ENCODE measurements at places on chromosomes 3 and 15.

DNA sequence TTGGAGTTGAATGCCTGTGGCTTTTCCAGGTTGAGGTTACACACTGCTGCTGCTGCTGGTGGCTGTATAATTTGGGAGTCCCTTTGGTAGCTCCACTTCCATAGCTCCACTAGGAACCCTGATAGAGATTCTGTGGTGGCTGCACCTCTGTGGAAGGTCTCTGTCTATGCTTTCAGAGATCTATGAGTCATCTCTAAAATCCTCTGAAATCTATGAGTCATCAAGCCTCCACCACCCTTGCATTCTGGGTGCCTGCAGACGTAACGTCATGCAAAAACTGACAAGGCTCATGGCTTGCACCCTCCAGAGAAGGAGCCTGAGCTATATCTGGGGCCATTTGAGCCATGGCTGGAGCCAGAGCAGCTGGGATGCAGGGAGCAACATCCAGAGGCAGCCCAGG lies 1037.0 kb upstream of the CFAP20DC start:
- peak; percentile 78 for DNase-seq

GRCh38 chr3:97699889-97700288 lies 64.7 kb upstream of the ARL6 start:
- DNase-seq, result no peak

DNA sequence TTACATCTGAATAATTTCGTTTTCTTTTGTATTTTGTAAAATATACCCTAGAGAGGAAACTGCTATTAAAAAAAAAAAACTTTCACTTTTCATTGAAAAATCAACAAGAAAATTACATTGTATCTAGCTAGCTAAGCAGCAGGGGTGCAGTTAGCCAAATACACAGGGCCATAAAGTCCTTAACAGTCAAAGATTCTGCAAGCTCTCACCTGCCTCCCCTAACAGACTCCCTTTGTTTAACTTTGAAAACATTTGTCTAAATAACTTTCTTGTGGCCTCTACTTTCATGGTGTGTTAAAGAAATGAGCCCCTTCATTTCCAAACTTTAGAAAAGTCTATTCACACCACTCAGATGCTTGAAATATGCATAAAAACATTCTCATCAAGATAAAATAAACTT lies 23.3 kb downstream of the CBLB start:
- DNase-seq, result no peak

GRCh38 chr3:5126586-5126985 lies 4.5 kb downstream of the ARL8B start:
- no peak for DNase-seq

GRCh38 chr15:83305704-83306291 lies 21.3 kb upstream of the BNC1 start:
- DNase-seq, result no peak

DNA sequence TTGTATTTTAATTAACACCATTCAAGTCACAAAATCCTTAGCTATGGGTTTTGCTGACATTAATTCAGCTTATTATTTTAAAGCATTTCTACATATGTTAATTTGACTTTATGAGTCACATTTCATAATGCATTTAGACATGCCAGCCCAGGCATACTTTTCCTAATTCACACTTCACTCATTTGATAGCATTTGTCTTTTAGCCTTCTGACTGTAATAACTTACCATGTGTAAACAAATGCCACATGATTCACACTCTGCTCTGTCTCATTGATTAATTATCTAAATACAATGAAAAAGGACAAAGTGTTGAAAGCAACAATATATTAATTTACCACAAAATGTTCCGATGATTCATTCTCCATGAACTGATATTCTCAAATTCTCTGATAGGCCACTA lies 927.8 kb upstream of the EPHA6 start:
- DNase-seq, result no peak

DNA sequence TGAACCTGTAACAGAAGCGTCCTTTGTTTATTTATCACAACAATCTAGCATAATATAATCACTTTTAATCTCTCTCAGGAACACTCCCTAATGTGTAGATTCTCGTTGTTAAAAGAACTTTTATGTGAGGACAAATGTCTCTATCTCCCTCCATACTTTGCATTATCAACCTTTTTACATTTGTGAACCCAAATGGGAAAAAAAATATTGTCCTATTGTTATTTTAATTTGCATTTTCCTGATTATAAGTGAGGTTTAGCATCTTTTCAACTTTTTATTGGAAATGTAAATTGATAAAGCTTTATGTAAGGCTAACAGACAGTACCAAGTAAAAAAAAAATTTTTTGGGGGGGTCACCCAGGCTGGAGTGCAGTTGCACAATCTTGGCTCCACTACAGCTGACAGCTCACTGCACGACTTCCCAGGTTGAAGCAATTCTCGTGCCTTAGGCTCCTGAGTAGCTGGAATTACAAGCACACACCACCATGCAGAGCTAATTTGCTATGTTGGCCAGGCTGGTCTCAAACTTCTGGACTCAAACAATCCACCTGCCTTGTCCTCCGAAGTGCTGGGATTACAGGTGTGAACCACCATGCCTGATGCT lies 33.0 kb upstream of the DENND4A start:
- no peak for DNase-seq

DNA sequence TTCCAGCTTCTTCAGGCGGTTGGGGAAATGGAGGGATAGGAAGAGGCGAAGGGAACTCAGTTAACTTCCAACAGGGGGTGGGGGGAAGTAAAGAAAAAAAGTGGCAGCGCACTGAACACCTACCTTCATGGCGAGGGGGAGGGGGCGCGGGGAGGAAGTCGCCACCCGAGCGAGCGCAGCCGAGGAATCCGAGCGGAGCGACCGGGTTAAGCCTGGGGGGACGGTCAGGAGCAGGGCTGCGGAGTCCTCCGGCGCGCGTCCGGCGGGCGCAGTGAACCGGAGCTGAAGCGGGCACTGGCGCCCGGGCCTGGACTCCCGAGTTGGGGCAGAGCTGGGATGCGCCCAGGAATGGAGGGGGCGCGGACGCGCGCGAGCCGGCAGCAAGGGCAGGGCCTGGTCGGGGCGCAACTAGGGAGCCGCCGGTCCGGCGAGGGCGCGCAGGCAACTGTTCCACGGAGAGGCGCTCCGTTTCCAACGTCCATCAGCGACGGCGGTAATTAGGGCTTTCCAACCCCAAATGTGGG lies at the start of gene WNT5A:
Gene WNT5A (minus strand): TSS at position 450 of the 524 bp plus-strand sequence. CDS start 321 bp downstream, at position 129.
- DNase-seq, result no peak

DNA sequence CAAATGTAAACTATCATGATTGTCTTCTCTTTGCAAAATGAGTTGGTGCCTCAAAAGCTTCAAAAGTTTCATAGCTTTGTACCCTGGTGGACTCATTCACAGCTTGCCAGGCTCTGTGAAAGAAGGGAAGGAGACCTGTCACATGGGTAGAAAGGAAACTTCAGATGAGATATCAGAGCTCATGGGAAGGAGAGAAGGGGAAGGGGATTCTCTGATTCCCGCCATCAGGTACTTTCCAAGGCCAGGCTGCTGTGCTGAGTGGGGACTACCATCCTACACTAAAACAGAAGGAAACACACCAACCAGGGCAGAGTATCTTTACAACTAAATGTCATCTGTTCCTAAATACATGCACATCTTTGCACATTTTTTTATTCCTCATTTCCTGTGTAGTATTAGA lies 9.2 kb downstream of the ILDR1 start:
- DNase-seq, result no peak

DNA sequence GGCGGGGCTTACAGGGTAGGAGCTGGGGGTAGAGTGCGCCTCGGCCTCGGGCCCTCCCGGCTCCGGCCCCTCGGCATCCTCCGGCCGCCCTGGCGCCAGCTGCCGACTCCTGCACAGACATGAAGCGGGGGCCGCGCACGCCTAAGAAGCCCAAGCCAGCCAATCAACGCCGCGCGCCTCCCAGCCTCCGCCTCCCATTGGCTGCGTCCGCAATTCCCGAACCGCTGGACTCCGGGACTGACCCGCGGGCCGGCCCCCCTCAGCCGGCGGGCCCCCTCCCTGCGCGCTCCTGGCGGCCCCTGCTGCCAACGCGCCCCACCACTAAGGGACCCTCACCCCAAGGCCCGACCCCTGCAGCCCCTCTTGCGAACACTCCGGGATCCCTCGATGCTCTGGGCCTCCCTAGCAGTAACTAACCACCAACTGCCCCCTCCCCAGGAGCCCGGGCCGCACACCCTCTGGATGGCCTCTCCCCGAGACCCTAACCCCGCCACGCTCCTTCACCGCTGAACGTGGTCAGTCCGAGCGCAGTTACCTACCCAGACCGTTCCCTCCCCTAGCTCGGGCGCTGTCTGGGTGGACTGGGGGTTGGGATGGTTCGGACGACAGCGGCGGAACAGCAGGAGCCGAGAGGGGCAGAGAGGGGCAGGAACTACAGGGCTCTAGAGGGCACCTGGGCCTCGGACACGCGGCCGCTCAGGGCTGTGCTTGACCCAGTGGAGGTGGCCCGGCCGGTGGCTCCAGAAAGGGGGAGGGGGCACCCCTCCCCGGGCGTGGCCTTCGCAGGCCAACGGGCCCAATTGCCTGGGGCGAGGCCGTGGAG lies 5.0 kb downstream of the GATA2 start:
- peak; percentile 44 for DNase-seq

- no peak for DNase-seq
These were observed 144.5 kb downstream of the MBNL1 start for GRCh38 chr3:152413240-152413639.

- no peak for DNase-seq
These were observed 2.9 kb upstream of the GRM2 start for GRCh38 chr3:51703761-51704510.

Data from activated naive CD4-positive, alpha-beta T cell treated with anti-CD3 and anti-CD28 coated beads for 36 hours (primary cell).